Right forelimb (tissue), 1 donor: ENCODE measurements at places on chromosomes 1 and 21.

DNA sequence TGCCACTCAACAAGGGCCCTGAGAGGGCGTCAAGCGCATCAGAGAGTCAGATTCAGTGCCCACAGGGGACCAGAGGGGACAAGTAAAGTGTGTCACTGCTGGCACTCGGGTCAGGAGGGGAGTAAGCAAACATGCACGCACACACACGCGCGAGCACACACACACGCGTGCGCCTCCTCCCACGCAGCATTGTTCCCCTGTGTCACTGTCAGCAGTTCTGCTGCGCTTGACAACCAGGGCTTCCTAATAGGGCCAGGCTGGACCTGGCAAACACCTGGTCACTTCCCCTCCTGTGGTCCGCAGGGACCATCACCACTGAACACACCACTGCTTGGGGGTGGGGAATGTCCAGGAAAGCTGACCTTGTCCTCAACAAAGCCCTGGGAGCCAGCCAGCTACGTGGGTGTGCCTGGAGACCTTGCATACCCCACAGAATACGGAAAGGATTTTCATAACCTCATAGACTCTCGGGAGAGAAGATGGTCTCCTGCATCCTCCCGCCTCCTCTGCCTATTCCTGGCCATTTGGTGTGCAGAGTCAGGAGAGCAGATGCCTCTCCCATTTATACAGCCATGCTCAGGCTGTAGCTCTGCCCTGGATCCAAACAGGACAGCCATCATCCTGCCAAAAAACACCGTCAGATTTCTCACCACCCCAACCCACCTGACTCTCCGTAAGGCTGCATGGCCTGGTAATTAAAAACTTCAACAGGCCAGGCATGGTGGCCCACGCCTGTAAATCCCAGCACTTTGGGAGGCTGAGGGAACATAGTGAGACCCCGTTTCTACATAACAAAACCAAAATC lies 73.2 kb downstream of the SSBP3 start:
- DNase-seq: no peak

- DNase-seq: no peak
Observed at GRCh38 chr1:31208361-31208945, 31.2 kb downstream of the NKAIN1 start.

DNA sequence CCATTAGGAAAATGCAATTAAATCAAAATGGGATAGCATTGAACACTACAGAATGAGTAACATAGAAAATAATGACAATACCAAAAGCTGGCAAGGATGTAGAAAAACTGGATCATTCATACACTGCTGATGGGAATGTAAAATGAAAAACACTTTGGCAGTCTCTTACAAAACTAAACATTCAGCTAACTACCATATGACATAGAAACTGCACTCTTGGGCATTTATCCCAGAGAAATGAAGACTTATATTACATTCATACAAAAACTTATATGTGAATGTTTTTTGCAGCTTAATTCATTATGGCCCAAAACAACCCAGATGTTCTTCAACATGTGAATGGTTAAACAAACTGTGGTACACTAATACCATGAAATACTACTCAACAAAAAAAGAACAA lies 66.4 kb downstream of the ANKRD13C start:
- no peak for DNase-seq

GRCh38 chr21:43723648-43724047 lies 4.7 kb downstream of the PDXK start:
- no peak for DNase-seq

GRCh38 chr1:107225706-107226105 lies 84.9 kb downstream of the NTNG1 start:
- no peak for DNase-seq

DNA sequence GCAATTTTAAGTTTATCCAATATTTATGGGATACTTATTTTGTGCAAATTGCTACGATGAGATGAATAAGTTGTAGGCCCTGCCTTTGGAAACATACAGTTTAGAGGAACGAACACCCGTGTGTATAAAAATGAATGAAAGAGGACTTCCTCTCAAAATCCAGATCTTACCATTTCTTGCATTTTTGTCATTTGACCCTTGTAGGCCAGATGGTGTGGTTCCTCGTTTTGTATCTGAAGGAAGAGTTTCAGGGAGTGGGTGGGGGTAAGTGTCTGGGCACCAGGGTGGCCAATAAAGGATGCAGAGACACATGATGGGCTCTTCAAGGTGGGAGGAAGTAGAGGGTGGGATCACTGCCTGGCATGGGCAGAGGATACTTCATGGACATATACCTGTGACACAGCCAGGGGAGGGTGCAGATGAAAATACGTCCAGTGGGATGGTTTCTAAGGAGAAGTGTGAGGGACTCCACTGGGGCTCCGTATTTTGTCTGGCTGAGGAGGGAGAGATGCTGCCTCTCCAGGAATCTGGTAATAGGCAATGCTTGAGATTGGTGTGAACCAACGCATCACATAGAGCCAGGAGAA lies 14.4 kb downstream of the MAPKAPK2 start:
- peak; percentile 38 for DNase-seq

DNA sequence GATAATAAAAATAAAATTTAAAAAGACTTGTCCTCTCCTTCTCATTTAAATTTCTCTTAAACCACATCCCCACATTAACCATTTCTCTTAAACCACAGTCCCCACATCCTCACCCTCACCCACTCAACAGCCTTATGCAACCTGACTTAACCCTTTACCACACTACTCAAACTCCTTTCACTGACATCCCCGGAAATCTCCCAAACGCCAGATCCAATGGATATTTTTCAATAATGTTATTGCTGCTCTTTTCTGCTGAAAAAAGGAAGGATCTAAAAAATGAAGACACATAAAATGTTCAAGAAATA lies 54.2 kb upstream of the EEIG2 start:
- DNase-seq: no peak

DNA sequence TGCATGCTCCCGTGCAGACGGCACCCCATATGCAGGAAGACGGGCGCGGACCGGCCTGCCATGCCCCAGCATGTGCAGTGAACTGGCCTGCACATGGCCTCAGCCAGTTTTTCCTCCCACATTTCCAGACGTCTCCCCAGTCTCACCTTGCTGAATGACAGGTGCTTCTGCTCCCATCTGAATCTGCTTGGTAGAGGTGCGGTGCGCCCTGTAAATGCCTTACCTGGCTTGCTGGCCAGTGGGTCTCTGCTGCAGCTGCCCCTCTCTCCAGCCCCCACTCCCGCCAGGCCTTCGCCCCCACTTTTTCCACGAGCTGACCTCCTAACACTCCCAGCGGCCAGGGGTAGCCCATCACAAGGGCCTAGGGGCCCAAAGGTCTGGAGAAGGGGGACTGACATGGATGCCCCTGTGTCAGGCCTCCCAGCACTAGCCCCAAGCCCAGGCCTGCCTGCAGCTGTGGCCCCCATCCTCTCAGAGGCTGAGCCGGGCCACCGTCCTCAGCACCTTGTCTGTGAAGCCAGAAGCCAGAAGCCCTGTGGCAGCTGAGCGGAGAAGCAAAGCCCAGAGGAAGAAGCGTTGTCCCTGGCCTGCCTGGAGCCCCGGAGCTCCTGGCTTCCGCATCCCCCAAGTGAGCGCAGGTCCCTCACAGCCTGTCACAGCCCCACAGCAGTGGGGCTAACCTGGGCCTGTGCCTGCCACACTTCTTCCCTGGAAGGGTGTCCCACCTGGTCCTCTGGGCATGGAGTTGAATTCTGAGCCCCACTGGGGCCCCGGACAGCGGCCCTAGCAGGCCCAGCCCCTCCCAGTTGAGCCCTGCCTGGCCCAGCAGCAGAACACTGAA lies 3.7 kb upstream of the SLC19A1 start:
- peak; percentile 38 for DNase-seq

DNA sequence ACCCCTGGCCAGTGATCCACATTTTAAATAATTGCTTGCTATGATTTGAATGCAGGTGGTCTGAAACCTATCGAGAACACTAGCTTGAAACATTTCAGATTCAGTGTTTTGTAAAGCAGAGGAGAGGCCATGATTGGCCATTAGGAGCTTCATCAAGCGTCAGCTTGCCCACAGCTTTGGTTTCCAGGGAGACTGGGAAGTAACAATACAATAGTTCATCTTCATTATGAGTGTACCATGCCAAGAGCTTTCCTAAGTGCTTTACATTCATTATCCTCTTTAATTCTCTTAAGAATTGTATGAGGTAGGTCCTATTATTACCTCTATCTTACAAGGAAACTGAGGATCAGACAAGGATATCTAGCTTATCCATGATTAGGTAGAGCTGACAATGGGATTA lies 27.7 kb upstream of the ATP5PO start:
- no peak for DNase-seq

DNA sequence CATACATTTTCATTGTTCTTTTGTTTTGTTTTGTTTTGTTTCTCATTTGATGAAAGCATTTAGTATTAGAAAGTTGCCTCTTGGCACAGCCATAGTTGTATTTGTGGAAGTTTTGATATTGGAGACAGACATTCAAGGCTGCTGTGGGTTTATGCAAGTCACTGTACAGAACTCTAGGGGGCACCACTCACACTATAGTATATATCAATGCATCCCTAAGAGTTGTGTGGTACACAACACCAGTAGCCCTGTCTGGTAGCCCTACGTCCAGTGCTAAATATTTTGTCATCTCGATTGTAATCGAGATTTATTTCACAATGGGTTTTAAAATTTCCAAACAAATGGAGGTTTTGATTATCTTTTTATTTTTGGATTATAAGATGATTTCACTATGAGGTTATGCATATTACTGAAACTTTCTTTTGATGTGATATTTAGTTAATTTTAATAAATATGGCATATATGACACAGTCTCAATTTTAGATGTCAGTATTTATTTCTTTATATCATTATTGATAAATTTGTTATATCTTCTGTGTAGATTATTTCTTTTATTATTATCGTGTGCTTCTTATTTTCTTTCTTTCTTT lies 112.2 kb downstream of the NR5A2 start:
- DNase-seq: no peak

DNA sequence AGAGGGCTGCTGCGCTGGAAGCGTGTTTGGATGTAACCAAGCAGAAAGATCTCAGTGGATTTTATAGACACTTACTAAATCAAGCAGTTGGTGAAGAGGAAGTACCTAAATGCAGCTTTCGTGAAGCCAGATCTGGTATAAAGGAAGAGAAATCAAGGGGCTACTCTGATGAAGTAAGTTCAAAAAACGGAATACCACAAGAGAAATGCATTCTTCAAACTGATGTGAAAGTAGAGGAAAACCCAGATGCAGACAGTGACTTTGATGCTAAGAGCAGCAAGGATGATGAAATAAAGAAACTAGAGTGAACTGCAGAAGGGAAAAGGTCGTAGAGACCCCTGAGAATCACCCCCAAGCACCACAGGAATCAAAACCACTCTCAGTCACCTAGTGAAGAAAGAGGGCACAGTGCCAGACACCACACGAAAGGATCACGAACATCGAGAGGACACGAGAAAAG lies 40.8 kb upstream of the NEXN start:
- no peak for DNase-seq

DNA sequence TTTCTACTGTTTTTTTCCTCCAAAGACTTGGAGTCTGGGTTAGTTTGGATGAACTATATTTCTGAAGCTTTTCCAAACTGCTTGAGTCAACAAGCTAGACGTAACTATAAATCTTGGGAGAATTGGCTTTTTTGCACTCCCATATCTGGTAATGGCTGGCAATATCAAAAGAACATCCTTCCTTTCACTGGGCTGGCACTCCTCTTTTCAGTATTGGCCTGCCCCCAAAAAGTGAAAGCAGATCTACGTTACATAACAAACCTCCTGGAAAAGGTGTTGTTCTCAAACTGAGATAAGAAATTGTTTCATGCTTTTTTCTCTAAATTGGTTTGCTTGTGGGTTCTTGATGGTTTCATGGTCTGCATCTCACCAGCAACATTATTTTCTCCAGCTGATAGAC lies 499.3 kb downstream of the NEGR1 start:
- DNase-seq: no peak

- no peak for DNase-seq
Observed at GRCh38 chr1:17891205-17892110, 136.3 kb downstream of the ACTL8 start.

DNA sequence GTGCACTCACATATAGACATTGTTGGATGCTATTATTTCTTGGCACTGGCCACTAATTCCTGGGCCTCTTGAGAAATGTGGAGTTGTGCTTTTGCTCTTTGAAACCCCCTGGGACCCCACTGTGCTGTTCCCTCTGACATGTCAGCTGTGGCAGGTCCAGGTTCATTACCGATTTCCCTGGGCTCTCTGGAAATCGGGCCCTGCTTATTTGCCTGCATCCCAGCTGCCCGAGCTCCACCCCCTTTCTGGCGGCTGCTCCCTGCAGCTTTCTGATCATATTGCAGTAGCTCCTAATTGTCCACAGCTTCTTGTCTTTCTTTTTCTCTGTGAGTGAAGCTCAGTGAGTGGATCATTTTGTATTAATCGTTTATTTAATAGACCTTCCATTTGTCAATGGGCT lies 183.7 kb upstream of the FAM78B start:
- no peak for DNase-seq

DNA sequence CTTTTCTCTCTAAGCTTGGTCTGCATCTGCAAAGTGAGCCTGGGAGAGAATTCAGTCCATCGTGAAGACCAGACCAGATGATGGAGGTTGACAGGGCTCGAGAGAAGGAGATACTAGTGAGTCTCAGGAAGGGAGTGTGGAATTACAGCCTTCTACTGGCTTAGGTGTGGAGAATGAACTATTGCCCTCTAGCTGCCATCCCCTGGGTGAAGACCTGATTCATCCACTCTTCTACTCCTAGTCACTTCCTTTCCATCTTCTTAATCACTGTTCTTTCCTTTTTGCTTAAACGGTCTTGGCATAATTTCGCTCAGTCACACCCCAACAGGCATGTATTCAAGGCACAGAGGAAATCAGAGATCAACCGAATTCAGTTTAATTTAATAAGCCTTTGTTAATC lies 34.0 kb upstream of the HSD17B7 start:
- no peak for DNase-seq

DNA sequence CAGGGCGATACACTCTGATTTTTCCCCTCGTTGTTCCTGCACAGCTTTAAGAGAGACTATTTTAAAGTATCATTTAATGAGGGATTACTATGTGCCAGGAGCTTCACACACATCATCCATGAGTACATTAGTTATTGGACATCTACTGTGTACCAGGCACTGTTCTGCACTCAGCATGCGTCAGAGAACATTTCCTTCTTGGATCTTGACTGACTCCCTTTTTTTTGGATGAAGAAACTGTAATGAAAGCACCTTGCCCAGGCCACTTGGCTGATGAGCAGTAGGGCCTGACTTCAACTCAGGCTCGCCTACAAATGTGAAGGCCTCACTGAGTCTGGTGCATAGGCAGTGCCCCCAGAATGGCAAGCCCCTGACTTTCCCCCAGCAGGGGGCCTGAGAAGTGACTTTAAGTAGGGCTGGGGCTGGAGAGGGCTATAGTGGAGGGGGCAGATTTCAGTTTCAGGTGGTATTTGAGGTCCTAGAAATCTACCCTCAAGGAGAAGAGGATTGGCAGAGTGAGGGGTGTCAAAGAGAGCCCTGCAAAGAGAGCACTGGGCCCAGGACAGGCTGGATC lies 50.0 kb downstream of the PTPRU start:
- DNase-seq: no peak

- no peak for DNase-seq
Observed at GRCh38 chr1:214326406-214326805, 45.4 kb downstream of the SMYD2 start.

DNA sequence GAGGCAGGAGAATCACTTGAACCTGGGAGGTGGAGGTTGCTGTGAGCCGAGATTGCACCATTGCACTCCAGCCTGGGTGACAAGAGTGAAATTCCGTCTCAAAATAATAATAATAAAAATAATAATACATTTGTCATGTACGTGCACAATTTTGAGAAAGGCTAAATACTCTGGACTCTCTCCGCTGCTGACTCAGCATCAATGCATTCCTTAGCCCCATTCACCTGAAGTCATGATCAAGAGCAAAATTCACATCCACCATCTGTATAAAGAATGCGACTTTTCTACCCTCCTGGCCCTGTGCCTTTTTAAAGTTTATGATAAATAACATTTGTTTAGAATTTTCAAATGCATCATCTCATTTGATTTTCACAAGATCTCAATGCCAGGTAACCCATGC lies 35.5 kb upstream of the MAP1LC3C start:
- DNase-seq: no peak
